ENCODE measurements at places on chromosomes 6 and 20. TPM values are rescaled to one million over a fixed set of nuclear protein-coding genes. Genes with fewer than 3 reads are reported as not detected.

The CALHM6 gene
- total RNA-seq, result 0.75 TPM

The TSHZ2 gene
- 22.9 TPM for total RNA-seq

The RHAG gene
- not detected for total RNA-seq

The CUL7 gene
- 58.9 TPM for total RNA-seq

The APOM gene
- total RNA-seq, result 7.1 TPM

The SH3BGRL2 gene
- 49.1 TPM for total RNA-seq

The GRIK2 gene
- 6.3 TPM for total RNA-seq

The CHD6 gene
- total RNA-seq, result 114 TPM

The SYTL3 gene
- 2.1 TPM for total RNA-seq

The PRR18 gene
- 0.93 TPM for total RNA-seq

The ACTL10 gene
- total RNA-seq, result 0.36 TPM

The LY6G5C gene
- 6.5 TPM for total RNA-seq

The TTBK1 gene
- total RNA-seq, result 1.7 TPM

The PCMT1 gene
- total RNA-seq, result 63.5 TPM

The NCOA6 gene
- total RNA-seq, result 75.4 TPM

The BANF2 gene
- total RNA-seq, result not detected

The SLC17A9 gene
- 8.3 TPM for total RNA-seq

The HFE gene
- 1.1 TPM for total RNA-seq

The DDRGK1 gene
- total RNA-seq, result 78.0 TPM

The EYA4 gene
- 0.33 TPM for total RNA-seq

The GRM1 gene
- total RNA-seq, result 0.41 TPM

The TRAPPC3L gene
- total RNA-seq, result not detected

The LY6G6F gene
- total RNA-seq, result not detected

The CD109 gene
- total RNA-seq, result 0.27 TPM

The MEI4 gene
- total RNA-seq, result 2.6 TPM

All from progenitor cell of endocrine pancreas (in vitro differentiated cells).